ENCODE measurements at places on chromosomes 16 and 17.

DNA sequence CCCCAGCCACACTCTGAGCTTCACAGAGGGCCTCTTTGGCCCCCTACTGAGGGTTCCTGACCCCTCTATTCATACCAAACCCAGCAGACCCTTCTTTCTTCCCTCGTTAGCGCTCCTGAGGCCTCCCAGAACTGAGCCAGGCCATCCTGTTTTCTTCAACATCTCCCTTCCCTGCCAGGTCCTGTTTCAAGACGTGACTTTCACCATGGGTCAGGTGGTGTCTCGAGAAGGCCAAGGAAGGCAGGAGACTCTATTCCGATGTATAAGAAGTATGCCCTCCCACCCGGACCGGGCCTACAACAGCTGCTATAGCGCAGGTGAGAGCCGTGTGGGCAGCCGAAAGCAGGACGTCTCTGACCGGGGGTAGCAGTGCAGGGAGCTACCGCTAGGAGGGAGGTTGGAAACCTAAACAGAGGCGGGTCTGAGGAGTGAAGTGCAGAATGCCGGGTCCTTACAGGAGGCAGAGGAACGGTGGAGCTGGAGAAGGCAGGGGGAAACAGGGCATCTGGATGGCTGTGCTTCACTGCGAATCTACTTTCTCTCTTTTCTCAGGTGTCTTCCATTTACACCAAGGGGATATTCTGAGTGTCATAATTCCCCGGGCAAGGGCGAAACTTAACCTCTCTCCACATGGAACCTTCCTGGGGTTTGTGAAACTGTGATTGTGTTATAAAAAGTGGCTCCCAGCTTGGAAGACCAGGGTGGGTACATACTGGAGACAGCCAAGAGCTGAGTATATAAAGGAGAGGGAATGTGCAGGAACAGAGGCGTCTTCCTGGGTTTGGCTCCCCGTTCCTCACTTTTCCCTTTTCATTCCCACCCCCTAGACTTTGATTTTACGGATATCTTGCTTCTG, 1.3 kb upstream of the SENP3 start:
- no peak for DNase-seq

GRCh38 chr17:69913616-69914015, 161.4 kb upstream of the KCNJ16 start:
- DNase-seq: no peak

DNA sequence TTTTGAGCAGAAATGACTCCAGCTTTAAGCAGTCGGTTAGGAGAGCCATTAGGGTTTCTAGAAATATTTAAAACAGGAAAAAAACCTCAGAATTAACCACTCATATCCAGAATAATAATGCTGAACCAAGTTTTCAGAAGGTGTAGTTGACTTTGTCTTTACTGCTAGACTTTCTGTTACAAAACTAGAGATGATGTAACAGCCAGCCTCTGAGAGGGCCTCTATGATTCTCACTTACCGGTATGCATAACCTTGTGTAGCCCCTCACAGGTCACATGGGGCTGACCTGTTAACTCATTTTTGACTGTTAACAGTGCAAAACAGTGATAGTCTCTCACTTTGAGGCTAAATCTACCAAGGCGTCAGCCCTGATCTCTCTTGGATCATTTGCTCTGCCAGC, 74.3 kb downstream of the TEX14 start:
- DNase-seq: no peak

DNA sequence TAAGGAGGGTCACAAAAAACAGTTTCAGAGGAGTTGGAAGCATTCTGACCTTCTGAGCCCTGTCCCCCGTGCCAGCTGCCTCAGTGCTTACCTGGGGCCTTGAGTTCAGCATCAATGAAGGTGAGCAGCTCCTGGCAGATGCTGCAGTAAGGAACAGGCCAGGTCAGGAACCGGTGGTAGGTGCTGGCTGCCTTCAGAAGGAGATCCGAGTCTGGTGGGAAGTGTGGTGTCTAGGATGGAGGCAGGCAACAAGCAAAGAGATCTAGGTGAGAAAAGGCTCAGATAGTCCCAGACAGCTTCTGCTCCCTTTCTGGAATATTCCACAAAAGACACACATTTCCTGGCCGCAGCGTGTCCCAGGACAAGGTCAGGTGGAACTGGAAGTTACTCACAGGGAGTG, 37.2 kb upstream of the PIK3R6 start:
- no peak for DNase-seq

DNA sequence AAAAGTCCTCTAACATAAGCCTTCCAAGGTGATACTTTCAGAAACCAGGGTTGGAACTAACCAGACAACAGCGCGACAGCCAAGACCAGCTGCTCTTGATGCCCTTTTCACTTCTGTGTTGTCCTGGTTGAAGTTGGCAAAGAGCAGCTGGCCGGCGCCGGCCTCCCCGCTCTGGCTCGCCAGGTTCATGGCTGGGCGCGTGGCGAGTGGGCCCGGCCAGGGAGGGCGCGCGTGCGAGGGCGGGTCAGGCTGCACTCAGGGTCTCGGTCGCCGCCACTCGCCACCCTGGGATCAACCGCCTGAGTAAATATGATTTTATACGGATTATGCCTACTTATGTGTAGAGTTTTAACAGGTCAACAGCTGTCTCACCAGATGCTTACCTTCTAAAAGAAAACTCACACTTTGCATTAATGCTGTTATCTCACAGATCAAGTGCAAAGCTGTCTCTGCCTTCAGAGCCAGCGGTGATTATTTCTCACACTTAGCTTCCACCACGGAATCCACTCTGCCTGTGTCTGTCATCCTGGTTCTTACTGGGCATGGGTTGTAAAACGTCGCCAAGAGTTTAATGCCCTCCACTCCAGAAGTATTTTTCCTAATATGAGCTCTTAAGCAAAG, 13.5 kb downstream of the KCTD2 start:
- no peak for DNase-seq

- DNase-seq: no peak
Observed at GRCh38 chr17:77772899-77773358, 185.6 kb upstream of the TNRC6C start.

- peak; percentile 46 for DNase-seq
Observed at GRCh38 chr17:76523084-76524037, 14.1 kb downstream of the CYGB start.

GRCh38 chr17:2703606-2704005, 8.0 kb downstream of the CLUH start:
- no peak for DNase-seq

GRCh38 chr16:48564544-48565444, 45.2 kb downstream of the N4BP1 start:
- peak; percentile 9 for DNase-seq

- no peak for DNase-seq
Observed at GRCh38 chr16:89143201-89143741, 28.3 kb upstream of the CDH15 start.

- DNase-seq: peak; percentile 80
Observed at GRCh38 chr17:3885970-3886369, 6.9 kb downstream of the CAMKK1 start.

DNA sequence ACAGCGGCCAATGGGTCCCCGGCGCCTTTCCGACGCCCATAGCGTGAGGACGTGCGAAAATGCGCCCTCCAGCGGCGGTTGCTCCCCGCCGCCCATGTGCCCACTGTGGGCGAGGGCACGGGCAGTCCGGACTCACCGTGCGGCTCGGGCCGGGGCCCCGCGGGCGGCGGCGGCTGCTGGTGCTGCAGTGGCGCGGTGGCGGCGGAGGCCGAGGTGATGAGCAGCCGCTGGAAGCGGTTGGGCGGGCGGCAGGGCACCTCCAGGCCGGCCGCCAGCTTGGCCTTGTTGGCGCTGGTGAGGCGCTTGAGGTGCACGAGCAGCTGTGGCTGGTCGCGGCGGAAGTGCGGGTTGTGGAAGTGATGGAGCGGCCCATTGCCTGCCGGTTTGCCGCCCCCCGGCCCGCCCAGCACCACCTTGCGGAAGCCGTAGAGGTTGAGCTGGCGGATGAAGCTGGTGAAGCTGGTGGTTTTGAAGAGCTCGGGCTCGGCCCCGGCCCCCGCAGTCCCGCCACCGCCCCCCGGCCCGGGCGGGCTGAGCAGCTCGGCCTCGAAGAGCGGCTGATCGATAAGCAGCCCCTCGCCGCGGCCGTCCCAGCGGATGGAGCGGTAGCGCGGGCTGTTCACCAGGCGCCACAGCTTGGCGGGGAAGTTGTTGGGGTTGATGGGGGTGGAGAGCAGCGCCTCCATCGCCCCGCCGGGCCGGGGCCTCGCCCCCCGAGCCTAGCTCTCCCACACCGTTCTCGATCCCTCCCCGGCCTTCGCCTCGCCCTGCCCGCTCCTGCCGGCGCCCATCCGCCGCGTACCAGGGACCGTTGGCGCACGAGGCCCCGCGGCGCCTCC, at the start of gene HSF5:
Gene HSF5 (minus strand): TSS at position 820 of the 839 bp plus-strand sequence. CDS start 134 bp downstream, at position 686.
- DNase-seq: no peak

DNA sequence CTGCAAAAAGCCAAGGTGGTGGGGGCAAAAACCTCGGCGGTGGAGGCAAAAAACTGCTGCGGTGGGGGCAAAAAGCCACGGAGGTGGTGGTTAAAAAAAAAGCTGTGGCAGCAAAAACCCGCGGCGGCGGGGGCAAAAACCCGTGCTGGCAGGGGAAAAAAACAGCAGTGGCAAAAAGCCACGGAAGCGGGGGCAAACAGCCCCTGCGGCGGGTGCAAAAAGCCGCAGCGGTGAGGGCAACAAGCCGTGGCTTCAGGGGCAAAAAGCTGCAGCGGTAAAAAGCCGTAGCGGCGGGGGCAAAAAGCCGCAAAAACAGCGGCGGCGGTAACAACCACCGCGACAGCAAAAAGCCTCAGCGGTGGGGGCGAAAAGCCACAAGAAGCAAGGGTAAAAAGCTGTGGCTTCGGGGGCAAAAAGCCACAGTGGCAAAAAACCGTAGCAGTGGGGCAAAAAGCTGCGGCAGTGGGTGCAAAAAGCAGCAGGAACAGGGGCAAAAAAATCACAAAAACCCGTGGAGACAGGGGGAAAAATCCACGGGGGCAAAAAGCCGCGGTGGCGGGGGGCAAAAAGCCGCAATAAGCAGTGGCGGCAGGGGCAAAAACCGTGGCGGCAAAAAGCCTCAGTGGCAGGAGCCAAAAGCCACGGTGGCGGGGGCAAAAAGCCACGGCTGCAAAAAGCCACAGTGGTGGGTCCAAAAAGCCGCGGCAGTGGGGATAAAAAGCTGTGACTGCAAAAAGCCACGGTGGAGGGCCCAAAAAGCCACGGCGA, 193.7 kb downstream of the SHCBP1 start:
- no peak for DNase-seq

GRCh38 chr17:18981642-18982424, 22.7 kb downstream of the FAM83G start:
- peak; percentile 47 for DNase-seq

DNA sequence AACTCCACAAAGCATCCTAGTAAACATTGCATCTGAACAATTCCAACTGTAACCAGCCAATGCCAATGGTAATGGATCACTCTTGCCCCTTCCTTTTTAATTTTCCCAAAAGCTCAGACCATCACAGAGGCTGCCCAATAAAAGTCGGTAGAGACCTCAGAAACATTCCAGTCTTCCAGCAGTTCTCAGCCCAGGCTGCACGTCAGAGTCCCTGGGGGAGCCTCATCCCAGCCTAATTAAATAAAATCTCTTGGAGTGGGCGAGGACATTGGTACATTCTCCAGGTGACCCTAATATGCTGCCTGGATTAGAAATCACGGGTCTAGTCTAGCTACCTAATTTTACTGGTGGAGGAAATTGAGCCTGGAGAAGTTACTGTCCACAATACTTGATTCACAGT, 117.1 kb upstream of the MYOCD start:
- DNase-seq: no peak

- no peak for DNase-seq
Observed at GRCh38 chr16:50400312-50400966, 31.7 kb upstream of the BRD7 start.

- no peak for DNase-seq
Observed at GRCh38 chr16:11175787-11176341, 80.1 kb downstream of the SOCS1 start.

DNA sequence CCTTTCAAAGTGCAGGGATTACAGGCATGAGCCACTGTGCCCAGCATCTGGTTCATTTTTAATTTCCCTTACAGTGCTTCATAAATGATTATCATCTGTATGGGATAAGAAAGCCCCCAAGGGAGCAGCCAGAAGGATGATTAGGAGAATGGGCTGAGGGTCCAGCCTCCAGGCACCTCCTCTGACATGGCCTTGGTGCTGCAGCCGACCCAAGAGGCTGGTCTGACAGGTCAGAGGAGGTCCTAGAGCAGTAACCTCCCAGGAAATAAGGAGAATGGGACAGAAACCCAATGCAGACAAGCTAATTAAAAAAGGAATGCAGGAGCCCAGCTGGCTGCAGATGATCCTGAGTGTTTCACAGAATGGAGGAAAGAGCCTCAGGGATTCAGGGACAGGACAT, 29.0 kb downstream of the MRC2 start:
- DNase-seq: no peak

DNA sequence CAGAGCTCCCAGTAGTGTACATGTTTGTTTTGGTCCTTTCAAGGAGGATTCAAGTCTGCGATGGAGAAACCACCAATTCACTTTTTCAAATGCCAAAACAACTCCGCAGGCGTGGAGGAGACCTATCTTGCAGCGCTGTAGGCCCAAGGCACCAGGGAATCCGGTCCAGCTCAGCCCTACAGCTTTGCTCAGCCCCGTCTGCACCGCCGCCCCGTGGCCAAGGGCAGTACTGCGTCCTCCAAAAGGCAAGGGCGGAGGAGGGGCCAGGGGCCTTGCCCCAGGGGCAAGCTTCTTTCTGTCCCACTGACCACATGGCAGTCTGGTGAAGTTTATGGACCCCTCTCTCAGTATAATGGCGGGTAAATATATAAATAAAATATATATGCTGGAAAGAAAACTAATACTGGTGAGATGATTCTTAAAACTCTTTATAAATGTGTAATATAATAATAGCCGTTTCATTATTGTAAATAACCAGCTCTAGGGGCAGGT, 709 bp upstream of the CD300LG start:
- DNase-seq: peak; percentile 50

- DNase-seq: no peak
Observed at GRCh38 chr17:55407641-55408566, 13.7 kb downstream of the MMD start.

DNA sequence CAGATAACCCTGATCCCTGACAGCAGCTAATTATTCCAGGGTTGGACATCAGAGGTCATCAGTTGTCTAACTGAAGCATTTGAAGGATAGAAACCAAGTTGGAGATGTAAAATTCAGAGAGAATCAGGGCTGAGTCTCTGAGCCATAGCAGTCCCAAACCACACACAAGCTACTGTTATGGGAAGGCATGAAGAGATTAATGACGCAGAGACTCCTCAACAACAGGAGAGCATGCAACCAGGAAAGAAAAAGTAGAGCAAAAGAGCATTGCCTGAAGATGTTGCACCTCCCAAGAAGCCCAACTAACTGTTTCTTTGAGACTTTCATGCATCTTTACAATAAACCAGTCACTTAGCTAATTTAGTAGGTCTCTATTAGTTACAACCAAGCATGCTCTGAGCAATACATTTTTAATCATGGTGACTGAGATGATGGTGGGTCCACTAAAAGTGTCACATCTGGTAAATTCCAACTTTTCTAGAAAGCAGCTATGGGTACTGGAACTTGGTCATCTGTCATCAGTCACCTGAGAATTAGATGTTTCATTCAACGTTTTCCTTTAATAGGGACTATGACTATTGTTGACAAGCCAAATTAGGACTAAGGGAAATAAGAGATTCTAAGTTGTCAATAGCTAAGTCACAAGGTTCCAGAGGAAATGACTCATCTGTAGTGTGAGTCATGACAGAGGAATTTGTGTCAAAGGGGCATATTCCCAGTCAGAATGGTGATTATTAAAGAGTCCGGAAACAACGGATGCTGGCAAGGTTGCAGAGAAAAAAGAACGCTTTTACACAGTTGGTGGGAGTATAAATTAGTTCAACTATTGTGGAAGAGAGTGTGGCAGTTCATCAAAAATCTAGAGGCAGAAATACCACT, 239.8 kb downstream of the CHD9NB start:
- DNase-seq: peak; percentile 75

Measured in RCC 7860 (cell line).